ENCODE measurements at places on chromosomes 16 and 17.
A peak's percentile ranks its signal among the peaks of the same experiment; 100 is the strongest.

DNA sequence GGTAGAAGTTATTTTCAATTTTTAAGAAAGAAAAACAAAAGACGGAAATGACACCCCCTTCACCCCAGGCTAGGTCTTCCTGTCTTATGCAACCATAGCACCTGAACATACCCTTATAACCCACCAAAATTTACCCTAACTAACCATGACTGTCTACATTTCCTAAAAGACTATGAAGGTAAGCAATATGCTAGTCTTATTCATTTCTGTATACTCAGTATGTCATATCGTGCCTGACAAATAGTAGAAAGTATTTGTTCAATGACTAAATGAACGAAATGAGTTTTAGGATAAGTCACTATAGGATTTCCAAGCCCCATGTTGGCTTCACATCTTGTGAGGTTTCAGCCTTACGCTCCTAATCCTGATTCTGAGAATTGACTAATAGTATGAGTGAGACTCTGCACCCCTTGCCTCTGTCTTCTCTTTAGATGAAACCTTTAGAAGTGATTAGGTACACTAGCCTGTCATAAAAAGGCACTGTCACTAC lies 6.5 kb downstream of the ADAT1 start:
- no peak for DNase-seq

DNA sequence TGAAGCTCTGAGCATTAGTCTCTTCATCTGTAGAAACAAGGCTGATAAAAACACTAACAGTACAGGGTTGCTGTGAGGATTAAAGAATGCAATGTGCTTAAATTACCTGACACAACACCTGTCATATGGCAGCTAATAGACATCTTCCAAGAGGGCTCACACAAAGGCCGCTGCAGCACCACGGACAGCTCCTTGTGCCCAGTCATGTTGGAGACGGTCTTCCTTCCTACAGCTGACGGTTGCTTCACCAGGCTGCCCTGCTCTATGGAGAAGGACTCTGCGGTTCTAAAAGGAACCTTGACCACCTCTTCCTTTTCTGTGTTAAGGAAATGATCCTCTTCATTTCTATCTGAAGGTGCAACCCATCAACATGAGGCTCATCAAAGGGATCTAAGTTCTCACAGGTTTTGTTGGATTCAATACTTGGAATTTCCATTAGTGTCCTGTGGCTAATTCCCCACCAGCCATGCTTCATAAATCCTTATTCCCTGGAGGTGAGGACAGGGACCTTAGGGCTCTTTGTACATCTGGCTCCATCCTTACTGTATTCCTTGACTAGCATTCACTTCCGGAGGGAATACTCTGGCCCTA lies 138.9 kb upstream of the CES5A start:
- DNase-seq = no peak

DNA sequence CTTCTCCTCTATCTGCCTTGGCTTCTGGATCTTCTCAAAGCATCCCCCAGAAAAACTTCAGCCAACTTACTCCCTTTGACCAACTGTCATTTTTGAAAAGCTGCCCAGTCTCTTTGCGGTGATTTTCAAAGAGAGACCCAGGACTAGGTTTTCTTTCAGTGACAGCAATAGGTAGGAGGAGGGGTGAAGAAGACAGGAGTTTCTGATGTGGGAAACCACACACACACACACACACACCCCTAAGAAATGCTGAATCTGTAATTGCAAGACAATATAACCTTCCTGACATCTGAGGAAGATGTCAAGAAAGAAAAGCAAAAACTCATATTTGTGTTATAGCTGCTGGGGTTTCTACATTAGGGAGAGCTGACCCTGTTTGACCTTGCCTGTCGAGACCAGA lies 5.2 kb downstream of the FAM20A start:
- DNase-seq = no peak

DNA sequence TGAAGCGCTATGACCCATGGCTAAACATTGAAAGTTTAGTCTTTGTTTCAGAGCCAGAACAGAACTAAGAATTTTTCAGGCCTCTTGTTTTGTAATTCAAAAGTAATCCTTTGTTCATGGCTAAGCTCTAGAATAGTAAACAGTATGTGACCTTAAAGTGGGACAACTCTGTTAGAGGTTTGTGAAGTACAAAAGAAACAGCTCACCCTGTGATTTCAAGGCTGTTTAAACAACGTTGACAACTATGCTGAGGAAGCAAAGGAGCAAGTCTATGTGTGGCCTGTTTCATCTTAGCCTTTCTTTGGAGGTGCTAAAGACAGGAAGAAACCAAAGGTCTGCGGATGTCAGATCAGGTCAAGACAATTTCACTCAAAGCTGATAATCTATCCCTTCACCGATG lies 40.4 kb downstream of the MYOCD start:
- DNase-seq = no peak

DNA sequence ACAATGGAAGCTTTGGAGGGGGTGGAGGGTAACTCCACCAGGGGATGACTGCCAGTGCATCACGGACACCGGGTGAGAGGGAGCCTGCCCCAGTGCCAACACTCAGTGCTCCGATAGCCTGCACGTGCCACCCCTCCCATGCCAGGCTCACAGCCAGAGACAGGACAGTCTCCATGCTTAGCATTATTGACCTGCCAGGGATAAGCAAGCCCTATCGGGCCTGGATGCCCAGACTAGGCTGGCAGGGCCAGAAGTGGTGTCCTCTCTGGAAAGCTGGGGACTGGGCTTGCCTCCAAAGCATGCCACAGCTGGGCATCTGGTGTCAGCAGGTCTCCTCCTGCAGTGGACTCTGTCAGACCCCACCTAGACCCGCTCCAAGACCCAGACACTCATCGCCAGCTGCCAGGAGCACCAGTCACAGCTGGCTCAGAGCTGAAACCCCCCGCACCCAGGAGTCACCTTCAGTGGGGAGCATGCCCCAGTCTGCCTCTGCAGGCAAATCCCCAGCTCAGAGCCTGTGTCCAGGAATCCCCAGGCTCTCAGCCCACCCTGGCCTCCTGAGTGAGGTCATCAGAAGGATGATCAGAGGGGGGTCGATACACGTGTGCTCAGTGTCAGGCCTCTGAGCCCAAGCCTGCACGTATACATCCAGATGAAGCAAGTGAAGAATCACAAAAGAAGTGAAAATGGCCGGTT lies 1.8 kb upstream of the RHBDF1 start:
- DNase-seq = no peak

DNA sequence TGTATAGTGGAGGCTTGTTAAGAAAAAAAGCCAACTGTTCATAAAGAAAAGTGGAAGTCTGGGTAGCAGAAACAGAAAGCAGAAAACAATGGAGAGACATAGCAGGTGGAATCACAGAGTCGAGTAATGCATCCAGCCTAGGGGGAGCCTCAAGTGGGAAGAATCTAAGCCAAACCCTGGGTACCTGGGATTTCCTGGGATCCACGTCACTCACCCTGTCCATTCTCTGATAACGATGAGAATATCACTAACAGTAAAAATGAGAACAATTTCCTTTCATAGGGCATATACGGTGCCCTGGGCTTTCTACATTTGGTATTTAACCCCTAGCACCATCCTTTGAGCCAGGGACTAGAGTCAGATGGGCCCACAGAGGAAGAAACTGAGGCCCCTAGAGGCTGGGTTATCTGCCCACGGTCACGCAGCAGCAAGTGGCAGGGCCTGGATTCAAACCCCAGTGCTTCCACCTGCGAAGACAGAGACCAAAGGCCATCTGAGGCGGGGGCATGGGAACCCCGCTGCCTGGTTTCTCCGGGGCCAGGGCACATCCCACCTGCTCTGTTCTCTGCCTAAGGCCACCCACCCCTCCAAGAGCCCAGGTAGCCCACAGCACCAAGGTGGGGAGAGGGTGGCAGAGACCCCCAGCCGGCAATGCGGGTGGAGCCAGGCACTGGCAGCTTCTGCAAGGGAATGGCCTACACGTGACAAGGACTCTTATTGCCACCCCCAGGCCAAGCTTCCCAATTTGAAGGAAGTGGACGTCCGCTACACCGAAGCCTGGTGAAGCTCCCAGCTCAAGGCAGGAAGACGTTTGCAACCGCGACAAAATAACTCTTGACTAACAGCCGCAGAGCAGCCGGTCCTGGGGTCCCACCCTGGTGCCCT lies 69.8 kb upstream of the PLCG2 start:
- DNase-seq = no peak

GRCh38 chr16:16083421-16084156 lies 134.2 kb downstream of the ABCC1 start:
- DNase-seq = peak; percentile 7

- no peak for DNase-seq
Measured at GRCh38 chr17:66522591-66523272, 220.3 kb downstream of the PRKCA start.

DNA sequence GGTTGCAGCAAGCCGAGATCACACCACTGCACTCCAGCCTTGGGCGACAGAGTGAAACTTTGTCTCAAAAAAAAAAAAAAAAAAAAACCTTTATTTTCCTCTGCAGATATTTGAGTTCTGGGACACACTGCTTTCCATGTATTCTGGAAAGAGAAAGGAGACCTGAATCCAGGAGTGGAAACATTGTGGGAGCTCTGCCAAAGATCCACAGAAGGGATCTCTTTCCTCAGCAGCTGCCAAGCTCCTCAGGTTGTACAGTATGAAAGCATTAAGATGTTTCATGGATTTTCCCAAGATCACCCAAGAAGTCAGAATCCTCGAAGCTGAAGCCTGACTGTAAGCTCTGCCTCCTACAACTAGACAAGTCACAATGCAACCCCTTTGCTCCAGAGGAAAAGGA lies 13.5 kb downstream of the NPRL3 start:
- DNase-seq = no peak

DNA sequence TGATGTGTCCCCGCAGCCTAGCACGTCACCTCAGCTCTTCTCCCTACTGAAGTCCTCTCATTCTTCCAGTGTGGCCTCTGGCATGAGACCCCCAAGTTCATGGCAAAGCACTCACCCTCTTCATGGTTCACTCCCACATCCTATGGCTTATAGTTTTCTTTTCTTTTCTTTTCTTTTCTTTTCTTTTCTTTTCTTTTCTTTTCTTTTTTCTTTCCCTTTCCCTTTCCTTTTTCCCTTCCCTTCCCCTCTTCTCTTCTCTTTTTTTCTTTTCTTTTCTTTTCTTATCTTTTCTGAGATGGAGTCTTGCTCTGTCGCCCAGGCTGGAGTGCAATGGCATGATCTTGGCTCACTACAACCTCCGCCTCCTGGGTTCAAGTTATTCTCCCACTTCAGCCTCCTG lies 58.4 kb upstream of the NLRP1 start:
- DNase-seq = no peak

- no peak for DNase-seq
Measured at GRCh38 chr16:72992142-72992601, 55.8 kb downstream of the ZFHX3 start.

GRCh38 chr17:7848739-7849129 lies 6.1 kb upstream of the TMEM88 start:
- no peak for DNase-seq

DNA sequence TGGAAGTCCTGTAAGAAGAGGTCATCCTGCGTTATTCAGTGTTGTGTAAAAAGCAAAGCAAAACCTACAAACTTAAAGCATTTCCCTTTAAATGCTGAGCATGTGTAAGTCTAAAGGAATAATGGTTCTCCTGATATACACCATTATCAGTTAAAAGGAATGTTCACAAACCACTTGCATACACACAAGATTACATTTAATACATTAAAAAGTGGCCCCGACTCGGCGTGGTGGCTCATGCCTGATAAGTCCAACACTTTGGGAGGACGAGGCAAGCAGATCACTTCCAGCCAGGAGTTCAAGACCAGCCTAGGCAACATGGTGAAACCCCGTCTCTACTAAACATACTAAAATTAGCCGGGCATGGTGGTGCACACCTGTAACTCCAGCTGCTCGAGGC lies 30.5 kb downstream of the CPPED1 start:
- DNase-seq = no peak

DNA sequence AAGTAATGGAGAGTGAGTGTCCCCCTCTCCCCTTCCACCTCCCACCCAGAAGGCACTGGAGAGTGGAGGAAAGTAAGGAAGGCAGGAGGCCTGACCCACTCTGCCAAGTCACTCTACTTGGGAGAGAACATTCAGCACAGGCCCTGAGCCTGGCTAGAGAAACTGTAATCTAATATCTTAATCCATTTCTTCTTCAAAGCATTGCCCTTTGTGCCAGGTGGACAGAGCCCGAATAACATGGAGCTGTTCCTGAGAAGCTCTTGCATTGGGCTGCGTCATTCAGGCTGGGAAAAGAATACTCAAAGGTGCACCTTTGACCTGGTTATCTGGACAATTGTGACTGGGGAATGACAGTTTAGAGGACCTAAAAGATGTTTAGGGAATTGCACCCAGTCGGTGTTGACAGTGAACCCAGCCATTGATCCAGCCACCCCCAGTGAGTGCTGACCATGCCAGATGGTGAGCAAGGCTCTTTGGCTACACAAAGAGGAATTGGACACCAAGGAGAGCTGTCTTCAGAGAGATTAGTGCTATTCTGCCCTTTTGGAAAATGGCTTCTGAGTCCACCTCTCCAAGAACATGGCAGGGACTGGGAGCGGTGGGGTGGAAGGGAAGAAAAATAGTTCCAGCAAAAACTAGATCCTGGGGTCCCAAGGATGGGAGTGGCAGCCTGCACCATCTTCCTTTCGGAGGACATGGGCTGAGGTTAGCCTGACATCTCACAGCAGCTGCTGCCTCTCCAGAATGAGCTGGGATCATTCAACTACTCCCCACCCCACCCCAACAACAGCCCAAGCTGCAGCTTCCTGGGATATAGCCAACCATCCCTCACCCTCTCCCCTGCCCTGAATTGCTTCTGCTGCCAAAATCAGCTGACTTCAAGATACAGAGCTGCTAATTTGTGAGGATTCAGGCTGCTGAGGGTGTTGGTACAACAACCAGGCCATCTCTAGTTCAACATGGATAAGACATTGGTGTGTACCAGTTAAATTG lies 11.6 kb upstream of the NOG start:
- no peak for DNase-seq

Data from stimulated activated CD4-positive, alpha-beta T cell treated with anti-CD3 and anti-CD28 coated beads, Interleukin-1b, Interleukin-23, amount 100 ng/mL, for 24 hours (primary cell).